ENCODE measurements at places on chromosomes 2 and 18.

GRCh38 chr18:31857526-31858106, 85.3 kb downstream of the TRAPPC8 start:
- DNase-seq: no peak

GRCh38 chr18:78582181-78582709, 397.4 kb upstream of the SALL3 start:
- no peak for DNase-seq

- DNase-seq: no peak
Measured at GRCh38 chr2:85647823-85648526, 20.0 kb downstream of the SFTPB start.

- no peak for DNase-seq
Measured at GRCh38 chr2:128797533-128797932, 478.9 kb upstream of the HS6ST1 start.

GRCh38 chr18:6115710-6116109, 220.4 kb upstream of the TMEM200C start:
- no peak for DNase-seq

- no peak for DNase-seq
Measured at GRCh38 chr18:60196836-60197606, 175.6 kb downstream of the MC4R start.

Data from NCI-H2029 treated with DMSO at 0.1 percent for 48 hours (cell line).